ENCODE measurements at places on chromosomes 6 and 20.

GRCh38 chr6:35776364-35777215 lies at the start of gene CLPSL2:
Gene CLPSL2, plus strand, starts transcription at chr6:35776598. Its CDS starts 21 bp downstream, at chr6:35776619.
- DNase-seq = no peak

DNA sequence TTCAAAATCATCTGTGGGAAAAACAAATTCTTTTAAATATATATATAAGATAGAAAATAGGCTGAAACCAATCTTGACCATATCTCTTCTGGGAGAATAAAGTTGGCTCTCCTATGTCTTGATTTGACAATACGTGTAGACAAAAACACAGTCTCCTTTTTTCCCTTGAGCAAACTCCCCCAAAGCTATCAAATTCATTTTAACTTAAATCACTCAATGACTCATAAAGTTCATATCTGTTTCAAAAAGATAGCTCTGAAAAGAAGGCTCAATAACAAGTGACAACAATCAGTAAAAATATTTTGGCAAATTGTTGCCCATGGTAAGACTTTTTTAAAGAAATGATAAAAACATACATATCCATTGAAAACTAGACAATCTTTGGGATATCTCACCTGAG lies 236.0 kb upstream of the TENT5A start:
- no peak for DNase-seq

DNA sequence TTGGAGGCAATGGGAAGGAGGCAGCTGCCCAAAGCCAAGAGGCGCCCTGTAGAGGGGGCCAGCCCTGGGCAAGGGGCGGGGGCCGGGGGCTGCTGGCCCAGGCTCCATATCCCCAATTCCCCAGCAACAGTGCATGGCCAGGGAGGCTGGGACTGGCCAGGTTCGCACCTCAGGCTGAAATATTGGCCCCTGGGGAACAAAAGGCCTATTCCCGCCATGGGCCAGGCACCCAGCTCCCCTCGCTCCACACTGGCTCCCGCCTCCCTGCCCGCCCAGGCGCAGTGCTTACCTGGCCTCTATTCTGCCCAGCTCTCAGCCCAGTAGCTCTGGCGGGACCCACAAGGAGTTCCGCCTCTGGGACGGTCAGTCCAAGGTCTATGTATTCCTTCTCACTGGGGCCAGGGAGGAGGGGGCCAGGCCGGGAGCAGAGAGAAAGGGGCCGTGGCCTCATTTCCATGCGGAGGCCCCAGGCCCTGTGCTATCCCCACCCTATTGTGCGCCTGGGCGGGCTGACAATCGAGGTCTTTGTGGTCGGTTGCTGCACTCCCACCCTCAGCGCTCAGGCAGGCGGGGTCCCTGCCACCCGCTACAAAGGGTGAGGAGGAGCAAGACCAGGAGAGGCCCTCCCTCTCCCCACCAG lies 42.3 kb downstream of the YTHDF1 start:
- no peak for DNase-seq

- no peak for DNase-seq
Measured at GRCh38 chr6:48027704-48028435, 83.1 kb downstream of the PTCHD4 start.

- no peak for DNase-seq
Measured at GRCh38 chr20:23926944-23927872, 47.7 kb upstream of the CST5 start.

- no peak for DNase-seq
Measured at GRCh38 chr6:27608916-27609883, 136.3 kb upstream of the ZNF184 start.

DNA sequence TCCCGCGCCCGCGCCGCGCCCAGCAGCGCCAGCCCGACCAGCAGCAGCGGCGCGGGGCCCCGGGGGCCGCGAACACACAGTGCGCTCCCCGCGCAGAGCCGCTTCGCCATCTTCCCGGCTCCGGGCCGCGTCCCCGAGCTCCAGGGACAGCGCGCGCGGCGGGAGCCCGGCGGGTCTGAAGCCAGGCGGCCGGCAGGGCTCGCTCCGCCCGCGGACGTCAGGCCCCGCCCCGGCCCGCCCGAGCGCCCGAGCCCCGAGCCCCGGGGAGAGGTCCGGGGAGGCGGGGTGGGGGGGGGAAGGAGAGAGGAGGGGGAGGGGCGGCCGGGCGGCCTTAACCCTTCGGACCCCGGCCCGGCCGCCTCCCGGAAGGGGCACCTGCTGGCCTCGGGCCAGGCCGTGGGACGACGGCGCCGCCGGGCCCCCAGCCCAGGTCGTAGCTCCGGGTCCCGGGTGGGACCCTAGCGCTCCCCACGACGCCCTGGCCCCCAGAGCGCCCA lies at the start of gene LAMA5:
LAMA5 (minus strand) TSS at position 177 of the 497 bp plus-strand sequence; CDS start at position 110, 67 bp downstream.
- no peak for DNase-seq

DNA sequence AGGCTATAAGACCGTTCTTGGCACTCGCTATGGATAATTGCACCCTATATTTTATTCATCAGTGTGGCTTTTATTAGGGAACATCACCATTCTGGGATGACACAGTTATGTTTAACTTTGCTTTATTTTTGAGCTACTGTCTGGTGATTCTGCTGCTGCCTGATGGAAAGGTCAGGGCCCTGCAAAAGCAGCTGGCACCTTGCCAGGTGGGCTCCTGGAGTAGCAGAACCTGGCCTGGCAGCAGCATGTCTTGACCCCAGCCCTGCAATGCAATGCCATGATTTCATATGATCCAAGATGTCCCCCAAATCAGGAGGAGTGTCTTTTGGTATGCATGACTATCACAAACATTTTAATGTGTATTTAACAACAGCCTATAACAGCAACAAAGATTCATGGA lies 228.4 kb upstream of the RSPO3 start:
- DNase-seq = no peak

DNA sequence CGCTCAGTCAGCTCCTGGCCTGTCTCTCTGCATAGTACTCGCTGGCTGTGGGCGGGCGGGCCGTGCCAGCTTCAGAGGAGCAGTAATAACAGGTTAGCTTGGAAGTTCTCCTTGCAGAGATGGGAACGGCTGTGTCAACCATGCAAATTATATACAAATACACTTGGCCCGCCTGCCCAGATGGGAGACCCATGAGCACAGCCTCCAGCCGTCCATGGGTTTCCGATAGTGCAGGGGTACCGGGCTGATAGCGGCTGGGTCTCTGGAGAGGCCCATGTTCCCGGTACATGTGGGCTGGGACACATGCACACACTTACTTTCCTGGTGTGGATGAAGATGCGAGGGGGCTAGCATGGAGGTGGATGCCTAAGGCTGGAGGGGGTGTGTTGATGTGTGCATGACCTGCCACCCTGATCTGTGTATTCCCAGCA lies 12.8 kb upstream of the ZNF831 start:
- DNase-seq = no peak

GRCh38 chr6:70124882-70125545 lies 177.9 kb downstream of the COL9A1 start:
- DNase-seq = no peak

DNA sequence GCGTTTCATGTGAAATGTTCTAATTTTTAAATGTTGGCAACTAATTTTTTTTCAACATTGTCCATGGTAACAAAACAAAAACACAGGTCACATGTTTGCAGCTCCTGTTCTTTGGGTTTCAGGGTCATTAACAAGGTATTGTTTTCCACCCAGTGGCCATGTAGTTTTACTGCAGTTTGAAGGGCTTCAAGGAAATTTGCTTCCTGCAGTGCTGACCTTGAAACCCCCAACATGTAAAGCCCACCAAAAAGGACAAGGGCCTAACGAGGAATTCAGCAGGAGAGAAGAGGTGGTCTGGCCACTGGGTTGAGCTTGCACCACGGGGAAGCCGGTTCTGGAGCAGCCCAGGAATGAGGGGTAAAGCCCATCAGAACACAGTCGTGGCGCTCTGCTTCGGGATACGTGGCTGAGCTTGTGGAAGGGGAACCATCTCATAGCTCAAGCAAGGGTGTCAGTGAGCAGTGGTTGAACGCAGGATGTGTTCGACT lies 13.9 kb upstream of the KLHL31 start:
- DNase-seq = no peak

GRCh38 chr6:168345896-168346754 lies 26.5 kb upstream of the DACT2 start:
- no peak for DNase-seq

GRCh38 chr6:20533746-20534294 lies 437 bp upstream of the CDKAL1 start:
- no peak for DNase-seq

- no peak for DNase-seq
Measured at GRCh38 chr6:106141441-106142237, 55.5 kb downstream of the PRDM1 start.

DNA sequence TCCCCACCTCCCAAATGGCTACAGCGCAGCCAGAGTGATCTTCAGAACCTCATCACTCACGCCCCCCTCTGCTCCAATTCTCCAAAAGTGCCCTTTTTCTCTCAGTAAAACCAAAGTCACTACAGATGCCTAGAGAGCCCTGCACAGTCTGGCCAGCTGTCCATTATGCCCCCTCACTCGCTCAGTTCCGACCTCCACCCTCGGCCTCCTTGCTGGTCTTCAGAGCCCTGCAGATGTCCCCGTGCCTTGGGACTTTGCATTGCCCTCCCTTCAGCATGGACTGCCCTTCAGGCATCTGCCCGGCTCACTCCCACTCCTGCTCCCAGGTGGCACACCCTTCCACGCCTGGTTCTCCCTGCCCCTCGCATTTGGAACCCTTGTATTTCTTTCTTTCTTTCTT lies 1.1 kb upstream of the RAET1E start:
- no peak for DNase-seq

GRCh38 chr6:71403422-71404134 lies 115.0 kb downstream of the OGFRL1 start:
- DNase-seq = no peak

DNA sequence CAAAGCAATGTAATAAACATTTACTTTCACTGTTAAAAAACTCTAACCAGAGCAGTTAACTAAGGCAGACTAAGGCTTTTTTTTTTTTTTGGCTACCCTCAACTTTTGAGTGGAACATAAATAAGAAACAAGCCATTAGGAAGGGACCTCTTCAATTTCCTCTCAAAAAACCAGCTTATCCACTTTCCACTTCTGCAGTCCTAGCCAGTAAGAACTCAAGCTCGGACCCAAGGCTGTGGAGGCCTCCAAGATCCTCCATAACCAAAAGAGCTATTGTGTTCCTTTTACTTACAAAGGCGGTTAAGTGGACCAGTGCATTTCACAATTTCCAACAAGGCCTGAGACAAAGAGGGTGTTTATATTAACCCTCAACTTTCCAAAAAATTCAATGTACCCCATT lies 5.3 kb downstream of the KCNK5 start:
- no peak for DNase-seq

All from AG04449 (cell line).